ENCODE measurements at places on chromosomes 6 and 20. TPM values are rescaled to one million over a fixed set of nuclear protein-coding genes. Genes with fewer than 3 reads are reported as not detected.

The HCRTR2 gene
- total RNA-seq: not detected

The TBX18 gene
- total RNA-seq: 17.0 TPM

DNA sequence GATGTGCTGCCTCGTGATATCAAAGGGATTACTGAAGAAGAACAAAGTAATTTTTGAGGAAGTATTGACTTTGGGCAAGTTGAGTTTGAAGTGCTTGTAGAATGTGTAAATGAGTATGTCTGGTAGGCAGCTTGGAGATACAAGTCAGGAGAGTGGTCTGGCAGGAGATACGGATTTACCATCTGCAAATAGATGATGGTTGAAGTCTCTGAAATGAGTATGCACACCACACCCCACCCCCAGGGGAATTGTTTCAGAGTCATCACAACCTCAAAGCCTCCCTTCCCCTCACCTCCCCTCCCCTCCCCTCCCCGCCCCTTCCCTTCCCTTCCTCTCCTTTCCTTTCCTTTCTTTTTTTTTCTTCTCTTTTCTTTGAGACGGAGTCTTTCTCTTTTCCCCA is 16.4 kb upstream of the MCUR1 start:
- H3K4me1 ChIP-seq: no peaks in the 10 kb centered on the region
- no peak for DNase-seq
- H3K27ac ChIP-seq: no peak overlapping the region

The SNAP25 gene
- total RNA-seq: 1.6 TPM

The ZNF165 gene
- 2.0 TPM for total RNA-seq

The RBPJL gene
- total RNA-seq: not detected

The MAPK13 gene
- total RNA-seq: 30.2 TPM

GRCh38 chr20:33863440-33864323 is 52.5 kb downstream of the CHMP4B start:
- H3K36me3 ChIP-seq: no peaks in the 10 kb centered on the region
- no peak for DNase-seq
- H3K27me3 ChIP-seq: no peaks in the 10 kb centered on the region
- no peak overlapping the region for H3K4me3 ChIP-seq
- no peaks in the 10 kb centered on the region for H3K4me1 ChIP-seq
- H3K27ac ChIP-seq: peak overlapping the region; percentile 3

DNA sequence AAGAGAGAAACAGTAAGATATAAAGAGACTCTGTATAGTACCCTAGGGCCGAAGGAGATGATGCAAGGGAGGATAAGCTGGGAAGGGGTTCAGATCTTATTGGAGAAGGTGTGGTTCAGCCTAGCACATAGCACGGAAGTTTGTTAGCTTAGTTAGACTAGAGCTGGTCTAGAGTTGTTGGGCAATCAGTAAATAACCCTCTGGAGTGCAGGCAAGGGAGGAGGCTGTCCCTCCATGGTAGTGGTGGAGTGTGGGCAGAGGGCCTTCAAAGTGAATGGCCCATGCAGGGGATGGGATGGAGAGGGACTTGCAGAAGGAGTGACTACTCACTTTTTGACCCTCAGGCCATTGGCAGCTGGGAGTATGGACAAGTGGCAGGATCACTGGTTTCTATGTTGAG is 20.0 kb downstream of the TULP4 start:
- no peak overlapping the region for H3K4me3 ChIP-seq
- no peaks in the 10 kb centered on the region for H3K36me3 ChIP-seq
- no peaks in the 10 kb centered on the region for H3K27me3 ChIP-seq
- H3K27ac ChIP-seq: no peak overlapping the region
- H3K4me1 ChIP-seq: no peaks in the 10 kb centered on the region

DNA sequence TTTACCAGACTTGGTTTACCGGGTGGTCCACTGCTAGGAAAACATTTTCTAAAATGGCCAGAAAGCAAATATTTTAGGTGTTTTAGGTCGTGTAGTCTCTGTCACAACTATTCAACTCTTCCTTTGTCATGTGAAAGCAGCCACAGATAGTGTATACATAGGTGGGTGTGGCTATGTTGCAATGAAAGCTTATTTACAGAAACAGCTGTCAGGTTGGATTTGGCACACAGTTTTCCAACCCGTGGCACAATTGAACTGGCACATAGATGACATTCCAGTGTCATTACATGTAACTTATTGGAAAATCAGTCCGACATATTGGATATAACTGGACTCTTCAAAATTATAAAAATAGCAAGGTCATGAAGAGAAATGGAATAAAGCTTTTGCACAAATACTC is 68.9 kb upstream of the KCNQ5 start:
- H3K36me3 ChIP-seq: no peaks in the 10 kb centered on the region
- no peak for DNase-seq
- H3K4me3 ChIP-seq: no peak overlapping the region

GRCh38 chr6:146805546-146806325 is 207.0 kb downstream of the ADGB start:
- no peak overlapping the region for H3K27ac ChIP-seq
- H3K27me3 ChIP-seq: no peaks in the 10 kb centered on the region
- H3K4me3 ChIP-seq: no peak overlapping the region
- H3K36me3 ChIP-seq: no peaks in the 10 kb centered on the region
- H3K4me1 ChIP-seq: no peaks in the 10 kb centered on the region

GRCh38 chr6:9085709-9086070 is 650.3 kb upstream of the SLC35B3 start:
- no peak overlapping the region for H3K27ac ChIP-seq
- no peak for DNase-seq
- no peak overlapping the region for H3K4me3 ChIP-seq

- H3K27ac ChIP-seq: no peak overlapping the region
- H3K27me3 ChIP-seq: peaks cover 9% of the 10 kb centered on the region
- H3K4me1 ChIP-seq: no peaks in the 10 kb centered on the region
- no peak for DNase-seq
- no peaks in the 10 kb centered on the region for H3K36me3 ChIP-seq
Observed at GRCh38 chr20:33261465-33261864, 21.5 kb upstream of the BPIFB1 start.

- no peak overlapping the region for H3K4me3 ChIP-seq
- no peak for DNase-seq
- no peaks in the 10 kb centered on the region for H3K27me3 ChIP-seq
- H3K27ac ChIP-seq: no peak overlapping the region
Observed at GRCh38 chr6:79042088-79042798, 35.8 kb downstream of the PHIP start.

- H3K27me3 ChIP-seq: no peaks in the 10 kb centered on the region
- peak overlapping the region; percentile 89 for H3K27ac ChIP-seq
- peak overlapping the region; percentile 10 for H3K4me3 ChIP-seq
Observed at GRCh38 chr20:49747707-49748524, 34.2 kb upstream of the B4GALT5 start.

GRCh38 chr20:24951536-24952083 is 2.5 kb downstream of the CST7 start:
- DNase-seq: no peak
- H3K27me3 ChIP-seq: peaks cover 3% of the 10 kb centered on the region
- no peaks in the 10 kb centered on the region for H3K4me1 ChIP-seq
- no peaks in the 10 kb centered on the region for H3K36me3 ChIP-seq
- H3K27ac ChIP-seq: no peak overlapping the region

The TRIM40 gene
- 0.33 TPM for total RNA-seq

DNA sequence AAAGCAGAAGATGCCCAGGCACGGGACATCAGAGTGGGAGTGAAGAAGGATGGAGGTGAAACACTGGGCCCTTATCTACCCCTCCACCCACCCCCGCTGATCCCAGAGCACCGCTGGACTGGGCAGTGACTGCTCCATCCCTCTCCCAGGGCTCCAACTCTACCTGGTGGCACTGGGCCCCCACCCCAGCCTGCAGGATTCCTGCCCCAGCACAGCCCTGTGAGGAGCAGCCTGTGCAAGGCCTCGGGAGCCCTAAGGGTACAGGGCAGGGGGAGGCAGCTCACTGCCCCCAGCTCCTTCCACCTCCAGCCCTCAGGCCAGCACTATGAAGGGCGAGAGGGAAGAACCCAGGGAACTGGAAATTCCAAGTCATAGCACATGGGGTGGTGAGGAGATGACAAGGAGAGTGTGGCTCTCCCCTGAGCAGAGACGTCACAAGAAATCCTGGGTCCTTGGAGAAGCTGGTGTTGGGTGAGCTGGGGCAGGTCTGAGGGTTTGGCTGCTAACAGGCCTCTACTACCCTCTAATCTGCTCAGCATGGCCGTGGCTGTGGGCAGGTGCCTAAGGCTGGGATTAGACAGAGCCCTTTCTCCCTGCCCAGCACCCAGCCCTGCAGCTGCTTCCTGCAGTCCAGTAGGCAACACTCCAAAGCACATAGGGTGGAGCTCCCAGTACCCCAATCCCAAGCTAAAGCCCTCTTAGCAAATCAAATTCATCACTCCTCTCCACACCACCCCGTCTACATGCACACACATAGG is 3.5 kb downstream of the CST3 start:
- H3K36me3 ChIP-seq: no peaks in the 10 kb centered on the region
- peaks cover 13% of the 10 kb centered on the region for H3K4me1 ChIP-seq
- no peak for DNase-seq
- H3K4me3 ChIP-seq: peak overlapping the region; percentile 84

DNA sequence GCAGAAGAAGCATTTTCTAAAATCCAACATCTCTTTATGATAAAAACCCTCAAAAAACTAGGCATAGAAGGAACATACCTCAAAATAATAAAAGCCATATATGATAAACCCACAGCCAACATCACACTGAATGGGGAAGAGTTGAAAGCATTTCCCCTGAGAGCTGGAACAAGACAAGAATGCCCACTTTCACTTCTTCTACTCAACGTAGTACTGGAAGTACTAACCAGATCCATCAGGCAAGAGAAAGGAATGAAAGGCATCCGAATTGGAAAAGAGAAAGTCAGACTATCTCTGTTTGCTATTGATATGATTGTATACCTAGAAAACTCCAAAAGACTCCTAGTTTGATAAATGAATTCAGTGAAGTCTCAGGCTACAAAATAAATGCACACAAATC is 7.9 kb upstream of the CDK19 start:
- H3K36me3 ChIP-seq: no peaks in the 10 kb centered on the region
- H3K27me3 ChIP-seq: no peaks in the 10 kb centered on the region
- H3K4me3 ChIP-seq: no peak overlapping the region
- peaks cover 5% of the 10 kb centered on the region for H3K4me1 ChIP-seq
- DNase-seq: no peak

The LRRC73 gene
- 0.33 TPM for total RNA-seq

The TP53TG5 gene
- not detected for total RNA-seq

- no peak overlapping the region for H3K27ac ChIP-seq
- no peaks in the 10 kb centered on the region for H3K36me3 ChIP-seq
- H3K4me3 ChIP-seq: no peak overlapping the region
- H3K27me3 ChIP-seq: no peaks in the 10 kb centered on the region
Observed at GRCh38 chr20:12318043-12318442, 400.4 kb downstream of the BTBD3 start.

The EEF1A2 gene
- total RNA-seq: 20.6 TPM

GRCh38 chr6:25054469-25054868 is 118.7 kb upstream of the RIPOR2 start:
- no peak for DNase-seq
- H3K4me3 ChIP-seq: no peak overlapping the region
- H3K27ac ChIP-seq: peak overlapping the region; percentile 23
- H3K27me3 ChIP-seq: no peaks in the 10 kb centered on the region
- no peaks in the 10 kb centered on the region for H3K4me1 ChIP-seq

The C6orf132 gene
- total RNA-seq: 20.2 TPM

GRCh38 chr20:4261333-4262284 is 246.3 kb upstream of the RNF24 start:
- no peaks in the 10 kb centered on the region for H3K27me3 ChIP-seq
- no peaks in the 10 kb centered on the region for H3K36me3 ChIP-seq
- no peak overlapping the region for H3K27ac ChIP-seq
- no peaks in the 10 kb centered on the region for H3K4me1 ChIP-seq
- H3K4me3 ChIP-seq: no peak overlapping the region

The MICA gene
- total RNA-seq: 28.1 TPM

- H3K27me3 ChIP-seq: no peaks in the 10 kb centered on the region
- H3K4me3 ChIP-seq: no peak overlapping the region
- no peak overlapping the region for H3K27ac ChIP-seq
- DNase-seq: no peak
Observed at GRCh38 chr6:85966828-85967227, 324.1 kb upstream of the SYNCRIP start.
